Fibroblast of upper back skin (primary cell): ENCODE measurements at places on chromosomes 16 and 17.

- DNase-seq, result no peak
Measured at GRCh38 chr16:89795676-89796075, 20.8 kb downstream of the FANCA start.

DNA sequence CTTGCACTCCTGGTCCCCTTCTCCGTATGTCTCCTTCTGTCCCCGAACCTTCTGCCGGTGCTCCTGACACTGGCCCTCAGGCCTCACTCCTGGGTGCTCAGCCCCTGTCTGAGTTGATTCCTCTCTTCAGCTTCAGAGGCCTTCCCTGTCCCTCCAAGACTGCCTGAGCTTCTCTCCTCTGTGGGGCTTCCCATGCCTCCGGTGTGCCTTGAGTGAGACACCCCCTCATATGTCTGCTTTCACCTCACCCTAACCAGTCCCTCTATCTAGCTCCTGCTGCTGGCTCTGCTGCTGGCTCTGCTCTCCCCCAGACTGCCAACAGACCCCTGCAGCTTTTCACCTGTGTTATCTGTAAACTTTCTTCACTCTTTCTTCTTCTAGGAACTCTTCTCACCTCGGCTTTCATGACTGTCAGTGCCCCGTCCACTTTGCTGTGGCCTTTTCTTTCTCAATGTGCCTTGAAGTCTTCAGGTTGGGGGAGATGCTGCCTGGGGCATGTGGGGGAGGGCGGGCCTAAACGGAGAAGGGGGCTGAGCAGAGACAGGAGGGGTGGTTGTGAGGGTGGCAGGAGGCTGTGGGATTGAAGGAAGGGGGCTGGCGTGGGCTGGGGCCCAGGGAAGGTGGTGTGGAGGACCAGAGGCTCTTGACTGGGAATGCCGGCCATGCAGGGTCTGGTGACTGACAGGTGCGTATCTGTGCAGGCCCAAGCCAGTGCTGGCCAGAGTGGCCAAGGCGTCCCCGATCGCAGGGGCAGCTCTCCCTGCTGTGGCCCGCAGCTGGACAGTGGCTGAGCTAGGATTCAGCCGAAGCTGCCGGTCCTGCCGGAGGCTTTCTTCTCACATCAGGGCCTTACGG, 81.3 kb downstream of the METRNL start:
- DNase-seq, result no peak

DNA sequence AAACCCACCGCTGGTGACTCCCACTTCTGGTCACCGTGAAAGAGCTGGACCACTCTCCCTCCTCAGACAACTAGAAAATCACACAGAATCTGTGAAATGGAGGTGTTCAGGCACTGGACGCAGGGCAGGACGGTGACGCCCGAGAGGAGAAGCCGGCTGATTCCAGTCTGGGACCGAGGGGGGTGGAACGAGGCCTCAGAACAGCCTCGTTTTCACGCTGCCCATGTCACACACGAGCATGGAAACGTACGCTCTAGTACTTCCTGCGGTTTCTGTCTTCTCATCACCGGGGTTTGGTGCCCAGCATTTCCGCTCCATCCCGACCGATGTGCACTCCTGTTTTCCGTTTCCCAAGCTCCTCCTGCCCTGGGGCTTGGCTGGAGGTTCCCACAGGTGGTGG, 101.8 kb upstream of the METRNL start:
- DNase-seq, result no peak

DNA sequence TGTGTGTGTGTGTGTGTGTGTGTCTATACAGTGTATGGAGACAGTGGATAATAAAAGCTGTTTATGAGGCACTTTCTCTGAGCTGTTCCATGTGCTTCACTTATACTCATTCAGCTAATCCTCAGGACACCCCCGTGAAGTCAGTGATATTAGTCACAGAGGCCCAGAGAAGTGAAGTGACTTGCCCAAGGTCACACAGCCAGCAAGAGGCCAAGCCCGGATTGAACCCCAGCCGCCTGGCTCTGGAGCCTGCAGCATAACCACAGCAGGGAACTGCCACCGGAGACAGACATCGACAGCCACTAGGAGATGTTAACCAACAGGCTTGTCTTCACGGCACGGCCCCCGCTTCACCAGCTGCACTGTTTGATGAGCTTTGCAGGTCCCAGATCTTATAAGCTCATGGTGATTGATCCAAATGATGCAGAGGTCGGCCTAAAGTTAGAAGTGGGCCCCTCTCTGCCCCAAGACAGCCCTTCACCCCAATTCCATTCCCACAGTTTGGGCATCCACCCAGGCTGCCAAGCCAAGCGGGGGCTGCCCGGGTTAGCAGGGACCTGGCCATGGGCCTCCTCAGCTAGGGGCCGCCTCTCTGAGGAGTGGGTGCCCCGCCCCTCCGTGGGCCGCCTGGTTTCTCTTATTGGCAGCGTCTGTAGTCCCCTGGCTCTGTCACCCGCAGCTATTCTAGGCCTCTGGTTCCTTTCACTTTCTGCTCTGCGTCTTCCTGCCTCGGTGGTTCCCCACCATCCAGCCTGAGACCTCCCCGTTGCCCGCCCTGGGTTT, 30.9 kb downstream of the SOCS1 start:
- no peak for DNase-seq

DNA sequence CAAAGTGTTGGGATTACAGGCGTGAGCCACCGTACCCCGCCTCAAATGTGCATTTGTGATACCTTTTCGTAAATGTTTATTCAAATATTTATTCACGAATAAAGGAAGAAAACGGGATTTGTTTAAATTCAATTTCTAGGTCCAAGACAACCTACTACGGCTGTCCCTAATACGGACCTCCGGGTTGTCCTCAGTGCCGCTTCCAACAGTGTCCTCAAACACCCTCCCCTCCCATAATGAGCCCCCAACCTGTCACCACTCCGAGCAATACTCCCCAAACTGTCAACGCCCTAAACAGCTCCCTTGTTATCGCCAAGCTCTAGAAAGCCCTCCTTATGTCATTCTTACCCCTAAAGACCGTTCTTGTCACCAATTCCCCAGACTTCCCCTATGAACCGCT, 539 bp upstream of the GABARAPL2 start:
- no peak for DNase-seq

DNA sequence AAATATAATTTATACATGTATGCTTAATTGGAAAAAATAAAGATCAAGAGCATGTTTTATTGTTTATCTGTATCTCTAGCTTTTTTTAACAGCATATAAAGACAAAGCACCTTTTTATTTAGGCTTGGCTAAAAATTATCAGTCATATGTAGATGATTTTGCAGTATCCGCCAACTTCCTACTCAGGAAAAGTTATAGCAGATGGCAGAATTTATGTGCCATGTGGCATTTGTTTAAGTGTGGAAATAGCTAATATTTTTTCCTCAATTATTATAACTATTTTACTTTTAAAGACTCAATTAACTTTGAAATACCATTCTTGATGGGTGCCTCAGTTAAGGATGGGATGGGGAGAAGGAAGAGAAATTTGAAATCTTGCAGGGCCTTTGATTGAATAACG, 762.1 kb upstream of the RBFOX1 start:
- no peak for DNase-seq

DNA sequence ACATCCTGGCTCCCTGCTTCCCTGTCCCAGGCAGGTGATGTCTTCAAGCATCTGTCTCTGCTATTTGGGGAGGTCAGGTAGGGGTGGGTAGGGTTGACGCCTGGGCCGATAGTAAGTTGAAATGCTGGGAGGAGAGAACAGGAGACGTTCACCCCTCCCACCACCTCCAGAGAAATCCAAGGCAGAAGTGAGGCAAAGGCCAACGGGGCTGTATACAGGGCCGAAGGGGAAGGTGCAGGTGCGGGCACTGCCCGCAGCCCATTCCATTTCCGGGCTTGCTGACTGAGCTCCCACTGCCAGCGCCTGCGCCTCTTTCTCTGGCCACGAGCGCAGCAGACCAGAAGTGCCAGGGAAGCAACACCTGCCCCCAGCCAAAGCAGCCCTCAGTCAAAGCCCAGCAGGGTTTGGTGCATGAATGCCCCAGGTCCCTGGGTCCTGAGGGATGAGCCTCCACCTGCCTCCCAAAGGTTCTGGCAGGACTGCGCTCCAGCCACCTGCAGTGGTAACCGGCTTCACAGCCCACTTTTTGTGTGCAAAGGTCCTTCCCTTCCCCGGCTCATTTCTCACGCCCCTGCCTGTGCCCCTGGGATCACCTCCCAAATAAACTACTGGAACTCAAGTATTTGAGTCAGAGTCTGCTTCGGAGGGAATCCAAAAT, 127.6 kb upstream of the TNRC6C start:
- DNase-seq, result no peak
